ENCODE measurements at places on chromosomes 2 and 18. TPM values are rescaled to one million over a fixed set of nuclear protein-coding genes. Genes with fewer than 3 reads are reported as not detected.

Gene SLC5A6
- total RNA-seq, result 41.7 TPM

Gene ARHGEF4
- under 0.01 TPM for total RNA-seq

Gene CFAP65
- not detected for total RNA-seq

Gene SLC9A4
- under 0.01 TPM for total RNA-seq

Gene MBOAT2
- total RNA-seq, result 8.3 TPM

Gene C2orf15
- total RNA-seq, result 0.33 TPM

Gene GREB1
- 0.19 TPM for total RNA-seq

Gene CTLA4
- total RNA-seq, result not detected

Gene ZNF385B
- not detected for total RNA-seq

Gene INHBB
- 6.9 TPM for total RNA-seq

Gene SH3RF3
- 14.3 TPM for total RNA-seq

Gene OSBPL6
- 6.7 TPM for total RNA-seq

Gene TSPYL6
- total RNA-seq, result 0.10 TPM

Gene CYRIA
- total RNA-seq, result 31.4 TPM

Gene AGXT
- not detected for total RNA-seq

Gene KCNE4
- under 0.01 TPM for total RNA-seq

Gene C2orf78
- total RNA-seq, result not detected

Gene CHRND
- total RNA-seq, result not detected

Gene EFR3B
- total RNA-seq, result 0.67 TPM

Gene SAG
- not detected for total RNA-seq

Gene TGFA
- 5.3 TPM for total RNA-seq

Gene RAB6C
- total RNA-seq, result not detected

Gene TPO
- not detected for total RNA-seq

Measured in vein endothelial cell (primary cell).